COR-L47 (cell line): ENCODE measurements at places on chromosomes 11 and 22.

- no peak for DNase-seq
Observed at GRCh38 chr11:134242376-134242775, 10.8 kb downstream of the THYN1 start.

DNA sequence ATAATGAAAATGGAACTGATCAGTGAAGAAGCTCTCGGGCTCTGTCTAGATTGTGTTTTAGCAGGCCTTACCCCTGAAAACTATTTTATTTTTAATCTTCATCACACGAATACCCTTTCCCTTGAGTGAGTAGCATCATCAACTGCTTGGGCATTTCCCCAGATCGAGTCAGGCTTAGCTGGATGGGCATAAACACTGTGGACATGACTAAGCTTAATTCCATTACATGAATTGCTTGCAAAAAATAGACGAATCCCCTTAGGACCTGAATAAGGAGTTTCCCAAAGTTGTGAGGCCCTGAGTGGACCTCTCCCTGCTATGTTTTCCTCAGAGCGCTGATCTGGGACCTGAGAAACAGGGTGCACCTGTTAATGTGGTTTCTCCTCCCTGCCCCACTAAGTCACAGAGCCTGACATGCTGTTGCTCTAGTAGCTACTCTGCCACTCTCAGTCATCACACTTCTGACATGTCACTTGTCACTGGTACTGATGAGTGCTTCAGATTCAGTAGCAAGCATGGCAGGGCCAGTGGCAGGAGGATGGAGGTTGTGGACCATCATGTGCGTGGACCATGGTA lies 53.5 kb downstream of the ENDOD1 start:
- no peak for DNase-seq

DNA sequence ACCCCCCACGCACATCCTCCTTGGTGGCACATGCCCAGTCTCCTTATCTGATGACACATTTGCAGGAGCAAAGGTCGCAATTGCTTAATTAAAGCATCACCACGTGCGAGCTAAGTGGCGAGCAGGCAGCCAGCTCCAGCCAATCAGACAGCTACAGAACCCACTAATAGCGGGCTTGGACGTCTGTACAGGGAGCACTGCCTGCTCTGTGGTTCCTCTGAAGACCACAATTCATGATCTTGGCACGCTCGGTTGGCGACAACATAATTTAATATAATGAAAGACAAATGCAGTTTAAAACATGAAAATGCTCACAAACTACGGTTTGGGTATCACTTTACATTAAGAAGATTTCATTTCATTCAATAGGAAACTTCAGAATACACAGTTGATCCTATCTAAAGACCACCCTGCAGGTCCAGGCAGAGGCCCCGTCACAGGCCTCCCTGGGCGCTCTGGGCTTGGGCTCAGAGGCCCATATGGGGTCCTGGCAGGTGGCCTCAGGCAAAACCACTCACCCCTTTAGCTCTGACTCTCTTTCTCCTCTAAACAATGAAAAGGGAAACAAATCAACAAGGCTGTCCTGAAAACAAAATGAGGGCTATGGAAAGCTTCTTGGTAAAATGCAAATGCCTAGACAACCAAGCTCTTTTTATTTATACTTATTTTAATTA lies 10.4 kb downstream of the PACSIN2 start:
- no peak for DNase-seq

DNA sequence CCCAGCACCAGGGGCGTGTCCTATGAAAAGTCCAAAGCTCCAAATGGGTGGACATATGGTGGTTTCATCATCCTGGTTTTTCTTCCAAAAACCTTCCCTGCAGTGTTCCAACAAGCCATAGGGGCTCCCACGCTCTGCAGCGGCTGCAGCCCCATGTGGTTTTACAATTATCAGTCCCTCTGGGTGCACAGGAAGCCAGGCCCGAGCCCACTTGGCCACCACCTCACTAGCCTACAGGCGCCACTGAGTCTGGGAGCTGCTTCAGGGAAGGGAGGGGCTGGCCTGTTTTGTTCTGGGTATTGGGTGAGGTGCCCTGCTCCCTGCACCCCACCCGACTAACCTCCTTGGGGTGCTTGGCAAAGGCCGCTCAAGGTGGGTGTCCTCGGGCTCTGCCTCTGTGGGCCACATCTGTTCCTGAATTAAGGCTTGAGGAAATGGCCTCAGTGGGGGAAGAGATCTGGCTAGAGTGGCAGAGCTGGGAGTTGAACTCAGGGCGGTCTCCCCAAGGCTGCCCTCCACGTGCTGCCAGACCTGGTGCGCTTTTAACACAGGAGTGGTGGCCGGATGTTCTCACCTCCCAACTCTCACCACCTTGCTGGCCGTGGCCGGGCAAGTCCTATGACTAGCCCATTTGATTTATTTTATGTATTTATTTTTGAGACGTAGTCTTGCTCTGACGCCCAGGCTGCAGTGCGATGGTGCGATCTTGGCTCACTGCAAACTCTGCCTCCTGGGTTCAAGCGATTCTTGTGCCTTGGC lies 5.3 kb upstream of the CDC42BPG start:
- DNase-seq = no peak

- no peak for DNase-seq
Observed at GRCh38 chr22:33050614-33051182, 7.5 kb downstream of the SYN3 start.

GRCh38 chr22:35998748-35999147 lies 29.9 kb downstream of the RBFOX2 start:
- no peak for DNase-seq

DNA sequence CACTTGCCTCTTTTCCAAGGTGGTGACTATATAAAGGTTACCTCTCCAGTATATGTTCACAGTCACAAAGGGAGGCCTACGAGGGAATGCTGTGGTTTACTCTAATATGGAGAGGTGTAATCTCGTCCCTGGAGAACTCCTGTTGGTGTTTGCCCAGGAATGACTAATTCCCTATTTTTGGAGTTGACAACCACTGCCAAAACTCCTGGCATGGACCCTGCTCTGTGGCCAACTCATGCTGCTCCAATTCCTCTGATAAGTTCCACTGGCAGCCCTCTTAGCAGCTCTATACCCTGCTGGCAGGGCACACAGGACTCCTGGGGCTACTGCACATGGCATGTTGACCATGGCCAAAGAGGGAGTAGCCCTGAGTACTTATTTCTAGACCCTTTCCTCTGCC lies 418.7 kb upstream of the ANO5 start:
- DNase-seq = no peak

DNA sequence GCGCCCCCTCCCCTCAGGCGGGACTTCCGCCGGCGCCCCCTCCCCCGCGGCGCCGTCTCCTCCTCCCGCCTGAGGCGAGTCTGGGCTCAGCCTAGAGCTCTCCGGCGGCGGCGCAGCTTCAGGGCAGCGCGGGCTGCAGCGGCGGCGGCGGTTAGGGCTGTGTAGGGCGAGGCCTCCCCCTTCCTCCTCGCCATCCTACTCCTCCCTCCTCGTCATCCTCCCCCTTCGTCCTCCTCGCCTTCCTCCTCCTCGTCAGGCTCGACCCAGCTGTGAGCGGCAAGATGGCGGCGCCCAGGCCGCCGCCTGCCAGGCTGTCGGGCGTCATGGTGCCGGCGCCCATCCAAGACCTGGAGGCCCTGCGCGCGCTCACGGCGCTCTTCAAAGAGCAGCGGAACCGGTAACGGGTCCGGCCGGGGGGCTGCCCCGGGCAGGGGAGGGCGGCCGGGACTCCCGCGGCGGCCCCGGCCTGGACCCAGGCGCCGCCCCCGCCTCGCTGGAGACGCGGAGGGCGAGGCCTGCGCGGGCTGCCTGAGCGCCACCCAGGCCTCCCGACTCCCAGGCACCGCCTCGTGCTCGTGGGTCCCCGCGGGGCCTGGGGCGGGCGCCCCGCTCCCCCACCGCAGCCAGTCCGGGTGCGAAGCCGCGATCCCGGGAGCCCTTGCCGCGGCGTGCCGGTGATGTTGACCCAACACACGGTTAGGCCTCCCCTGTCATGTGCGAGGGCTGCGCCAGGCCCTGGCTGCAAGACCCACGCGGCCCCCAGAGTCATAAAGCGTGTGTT lies at the start of gene ATXN10:
TSS of gene ATXN10 (plus strand) at position 52 of the 781 bp plus-strand sequence. CDS start at position 282, 230 bp downstream.
- DNase-seq = peak; percentile 78

- no peak for DNase-seq
Observed at GRCh38 chr11:93476796-93477195, 66.4 kb downstream of the SMCO4 start.

DNA sequence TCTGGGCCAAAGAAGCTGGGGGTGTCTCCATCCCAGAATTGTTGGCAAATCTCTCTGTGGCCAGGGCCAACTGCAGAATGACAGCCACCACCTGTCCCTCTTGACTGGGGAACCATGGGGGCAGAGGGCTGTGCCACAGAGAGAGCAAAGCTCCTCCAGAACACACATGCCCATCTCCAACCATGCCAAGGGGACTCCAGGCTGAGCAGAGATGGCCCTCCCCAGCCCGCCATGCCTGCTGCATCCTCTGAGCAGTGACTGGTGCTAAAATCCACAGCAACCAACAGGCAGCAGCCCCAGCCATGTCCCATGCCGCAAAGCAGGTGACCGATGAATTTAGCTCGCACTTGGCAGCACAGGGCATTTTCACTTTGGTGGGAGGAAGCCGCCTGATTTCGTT lies 45.0 kb downstream of the LARGE1 start:
- DNase-seq = no peak

DNA sequence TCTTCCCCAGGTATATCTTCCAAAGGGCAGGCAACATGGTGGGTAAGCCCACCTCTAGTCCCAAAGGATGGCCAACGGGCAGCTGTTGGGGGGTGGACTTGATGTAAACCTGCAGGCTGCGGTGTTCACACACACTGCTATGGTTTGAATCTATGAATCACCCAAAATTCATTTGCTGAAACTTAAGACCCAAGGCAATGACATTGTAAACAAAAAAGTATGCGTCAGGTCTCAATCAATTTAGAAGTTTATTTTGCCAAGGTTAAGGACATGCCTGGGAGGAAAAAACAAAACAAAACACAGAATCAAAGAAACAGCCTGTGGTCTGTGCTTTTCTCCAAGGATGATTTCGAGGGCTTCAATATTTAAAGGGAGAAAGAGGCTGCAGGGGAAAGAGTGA lies 18.3 kb downstream of the RCN1 start:
- no peak for DNase-seq

GRCh38 chr11:34869425-34869824 lies 46.8 kb downstream of the APIP start:
- DNase-seq = no peak

DNA sequence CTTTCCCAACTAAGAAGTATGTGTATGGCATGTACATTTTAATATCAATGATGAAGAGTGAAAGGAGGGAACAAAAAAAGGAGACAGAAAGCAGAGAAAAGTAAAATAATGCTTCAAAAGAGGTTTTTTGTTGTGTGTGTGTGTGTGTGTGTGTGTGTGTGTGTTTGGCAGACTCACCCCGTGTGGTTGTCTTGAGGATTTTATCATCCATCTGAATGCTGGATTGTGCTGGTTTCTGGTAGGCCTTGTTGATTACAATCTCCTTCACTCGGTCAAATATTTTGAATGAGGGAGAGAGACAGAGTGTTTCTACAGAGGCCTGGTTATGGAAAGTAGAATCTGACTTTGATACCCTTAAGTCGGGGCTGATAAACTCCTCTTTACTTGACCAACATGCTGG lies 128.5 kb downstream of the ENTHD1 start:
- no peak for DNase-seq

- DNase-seq = no peak
Observed at GRCh38 chr11:82191695-82192094, 542.0 kb downstream of the FAM181B start.

DNA sequence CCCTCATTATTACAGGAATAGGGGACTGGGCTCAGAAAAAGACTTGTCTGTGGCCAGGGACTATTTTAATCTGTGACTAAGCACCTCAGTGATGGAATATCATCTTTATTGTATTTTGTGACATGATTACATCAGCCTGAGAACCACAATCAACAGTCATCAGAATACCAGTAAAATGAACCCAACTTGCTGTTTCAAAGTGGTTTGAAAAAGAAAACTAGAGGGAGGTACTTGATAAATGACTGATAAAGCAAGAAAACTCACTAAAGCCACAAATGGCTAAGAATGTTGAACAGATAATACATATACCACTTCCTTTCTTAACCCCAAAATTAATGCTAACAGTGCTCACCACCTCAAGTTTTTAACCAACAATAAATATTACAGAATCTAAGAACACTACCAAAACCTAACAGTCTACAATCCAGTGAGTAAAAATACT lies 155.7 kb downstream of the ATG16L2 start:
- DNase-seq = no peak

DNA sequence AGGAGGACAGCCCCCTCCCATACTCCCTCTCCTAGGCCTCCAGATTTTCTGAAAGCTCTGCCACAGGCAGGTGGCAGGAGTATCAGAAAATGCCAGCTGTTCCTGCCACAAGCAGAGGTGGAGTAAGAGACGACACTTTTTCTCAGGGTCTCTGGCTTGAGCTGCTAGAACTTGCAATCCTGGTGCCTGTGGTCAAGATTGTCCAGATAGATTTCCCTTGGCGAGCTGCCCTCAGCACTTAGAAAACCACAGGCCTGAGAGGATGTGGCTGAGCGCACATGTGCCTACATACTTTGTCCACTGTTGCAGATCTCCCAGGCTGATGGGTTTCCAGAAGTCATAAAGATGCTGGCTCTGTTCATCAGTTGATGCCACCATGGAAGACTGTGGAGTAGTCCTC lies 65.7 kb upstream of the NAV2 start:
- DNase-seq = no peak

DNA sequence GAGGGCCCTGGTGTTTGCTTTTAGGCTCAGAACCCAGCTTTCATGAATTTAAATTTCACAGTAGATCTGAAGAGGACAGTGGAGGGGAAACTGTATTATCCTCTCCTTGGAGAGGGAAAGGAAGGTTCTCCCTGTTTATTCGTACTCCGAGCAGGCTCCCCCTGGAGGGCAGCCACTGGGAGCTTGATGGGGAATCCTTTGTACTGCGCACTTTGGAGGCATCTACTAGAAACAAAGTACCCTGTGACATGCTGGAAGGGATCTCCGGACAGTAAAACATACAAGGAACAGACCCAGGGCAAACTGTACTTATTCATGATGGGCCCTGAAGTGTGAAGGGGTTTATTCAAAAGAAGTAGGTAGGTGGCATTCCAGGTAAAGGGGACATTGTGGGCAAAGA lies 27.2 kb downstream of the NAV2 start:
- no peak for DNase-seq

- DNase-seq = no peak
Observed at GRCh38 chr11:123104697-123105096, 42.8 kb upstream of the HSPA8 start.

DNA sequence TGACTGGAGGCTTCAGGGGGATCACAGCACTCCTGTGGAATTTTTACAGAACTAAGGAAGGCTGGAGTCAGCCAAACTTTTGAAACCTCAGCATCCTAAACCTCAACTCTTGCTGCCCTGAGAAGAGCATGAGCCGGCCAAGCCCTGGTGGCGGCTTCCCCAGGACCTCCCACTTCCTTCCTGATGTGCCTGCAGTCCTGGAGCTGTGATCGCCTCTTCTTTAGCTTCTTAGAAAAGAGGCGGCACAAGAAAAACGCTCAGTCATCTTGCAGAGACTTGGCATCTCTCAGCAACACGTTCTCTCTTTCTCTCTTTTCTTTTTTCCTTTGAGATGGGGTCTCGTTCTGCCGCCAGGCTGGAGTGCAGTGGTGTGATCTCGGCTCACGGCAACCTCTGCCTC lies 40.4 kb upstream of the AMPD3 start:
- no peak for DNase-seq
